ENCODE measurements at places on chromosomes 5 and 9.
A peak's percentile ranks its signal among the peaks of the same experiment; 100 is the strongest.

DNA sequence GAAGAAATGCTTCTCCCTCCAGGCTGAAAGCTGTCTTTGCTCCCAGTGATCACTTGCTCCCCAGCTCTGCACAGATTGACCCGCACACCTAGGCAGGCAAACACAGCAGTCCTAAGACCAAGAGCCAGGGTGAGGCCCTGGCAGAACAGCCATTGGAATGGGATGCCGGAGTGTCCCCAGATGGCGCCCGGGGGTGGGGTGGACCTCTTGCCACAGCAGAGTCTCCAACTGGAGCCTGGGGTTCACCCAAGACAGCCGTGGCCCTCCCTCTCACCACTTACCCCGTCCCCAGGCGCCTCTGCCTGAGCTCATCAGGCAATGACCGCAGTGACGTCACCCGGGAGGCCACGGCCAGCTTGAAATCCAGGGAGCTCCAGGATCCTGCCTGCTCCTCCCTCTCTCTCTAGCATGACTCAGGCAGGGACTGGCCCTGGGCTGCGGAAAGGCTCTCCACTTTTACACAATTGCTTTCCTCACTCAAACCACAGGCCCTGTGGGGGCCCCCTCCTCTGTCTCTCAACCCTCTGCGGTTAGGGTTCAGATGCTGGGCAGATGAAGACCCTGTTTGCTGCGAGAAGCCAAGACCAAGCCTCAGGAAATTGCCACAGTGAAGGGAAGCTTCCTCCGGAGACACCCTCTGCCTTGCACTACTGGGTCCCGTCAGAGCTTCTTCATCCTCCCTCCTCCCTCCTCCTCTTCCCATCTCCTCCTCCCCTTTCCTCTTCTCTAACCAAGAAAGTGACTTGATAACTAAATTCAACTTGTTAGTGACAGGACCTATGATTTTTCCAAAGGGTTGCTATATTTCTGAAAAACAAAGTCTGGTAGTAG lies 24.3 kb upstream of the PTGES start:
- DNase-seq: peak; percentile 10

GRCh38 chr5:152349683-152350526 lies 55.2 kb downstream of the NMUR2 start:
- no peak for DNase-seq

GRCh38 chr5:148186248-148187003 lies 16.4 kb upstream of the SPINK6 start:
- no peak for DNase-seq

DNA sequence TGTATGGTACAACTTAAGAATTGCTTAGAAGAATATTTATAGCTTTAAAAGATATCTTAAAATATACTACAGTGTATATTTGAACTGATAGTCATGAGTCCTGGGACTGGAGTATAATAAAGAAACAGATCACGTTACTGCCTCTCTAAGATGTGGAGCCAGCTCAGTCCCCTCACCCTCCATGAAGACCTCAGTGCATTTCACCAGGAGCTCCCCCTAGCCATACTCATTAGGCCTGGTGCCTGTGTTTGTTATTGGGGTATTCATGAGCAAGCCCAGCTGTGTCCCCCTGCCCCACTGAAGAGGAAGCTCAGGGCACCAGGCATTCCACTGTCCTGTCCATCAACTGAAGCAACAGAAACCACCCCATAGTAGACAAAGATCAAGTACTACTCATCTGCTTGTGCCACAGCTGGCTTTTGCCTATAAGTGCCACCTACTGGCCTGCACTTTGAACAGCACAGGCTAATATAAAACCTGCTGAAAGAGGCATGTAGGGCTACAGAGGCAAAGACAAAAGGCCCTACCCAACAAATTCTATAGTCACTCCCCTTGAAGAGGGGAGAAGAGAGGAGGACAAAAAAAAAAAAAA lies 850.2 kb upstream of the NUDT12 start:
- DNase-seq: no peak

GRCh38 chr9:131748411-131748955 lies 8.6 kb upstream of the RAPGEF1 start:
- no peak for DNase-seq

DNA sequence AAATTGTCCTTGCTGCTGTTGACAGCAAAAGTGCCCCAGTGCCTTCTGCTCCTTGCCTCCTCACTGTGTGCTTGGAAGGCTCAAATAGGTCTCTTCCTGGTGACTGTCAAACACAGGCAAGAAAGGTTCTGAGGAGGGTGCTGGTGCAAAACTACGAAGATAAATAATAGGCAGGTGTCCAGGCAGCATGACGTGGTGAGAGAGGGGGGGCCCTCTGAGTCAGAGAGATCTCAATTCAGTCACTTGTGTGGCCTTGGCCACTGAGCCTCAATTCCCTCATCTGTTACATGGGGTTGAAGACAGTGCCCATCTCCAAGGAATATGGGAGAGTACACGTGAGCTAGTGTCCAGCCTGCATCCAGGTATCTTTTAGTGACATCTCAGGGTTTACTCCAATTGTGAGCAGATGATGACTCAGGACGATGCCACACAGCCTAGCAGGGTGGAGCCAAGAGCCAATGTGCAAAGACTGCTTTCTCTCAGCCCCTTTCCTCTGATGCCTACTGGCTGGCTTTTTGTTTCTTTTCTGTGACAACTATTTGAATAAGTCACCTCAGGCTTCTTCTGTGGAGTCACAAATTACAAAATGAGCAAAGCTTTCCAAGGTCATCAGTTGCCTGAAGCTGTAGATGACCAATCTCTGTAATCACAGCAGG lies 29.7 kb upstream of the SMIM32 start:
- DNase-seq: no peak

- DNase-seq: no peak
These were observed 37.3 kb upstream of the FUBP3 start for GRCh38 chr9:130542038-130542437.

- DNase-seq: no peak
These were observed 21.9 kb upstream of the ISCA1 start for GRCh38 chr9:86304236-86304730.

DNA sequence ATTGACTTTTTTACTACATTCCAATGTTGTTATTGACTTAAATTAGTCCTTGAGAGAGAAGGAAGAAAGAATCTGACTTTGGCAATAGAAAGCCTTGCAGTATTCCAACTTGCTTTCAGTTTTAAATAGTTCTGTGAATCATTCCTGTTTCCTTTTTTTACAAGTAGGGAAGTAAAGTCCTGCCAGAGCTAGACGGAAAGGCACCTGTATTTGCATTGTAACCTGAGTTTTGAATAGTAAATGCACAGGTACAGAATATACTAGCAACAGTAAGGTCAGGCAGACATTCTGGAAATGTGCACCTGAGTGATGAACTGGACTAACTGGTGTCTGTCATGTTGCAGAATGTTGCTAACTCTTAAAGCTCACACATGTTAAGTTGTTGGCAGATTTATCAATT lies 100.9 kb downstream of the PRKACG start:
- DNase-seq: no peak

GRCh38 chr9:123679330-123679987 lies 250.5 kb downstream of the DENND1A start:
- no peak for DNase-seq

- DNase-seq: no peak
These were observed 6.2 kb downstream of the ETF1 start for GRCh38 chr5:138536665-138537315.

DNA sequence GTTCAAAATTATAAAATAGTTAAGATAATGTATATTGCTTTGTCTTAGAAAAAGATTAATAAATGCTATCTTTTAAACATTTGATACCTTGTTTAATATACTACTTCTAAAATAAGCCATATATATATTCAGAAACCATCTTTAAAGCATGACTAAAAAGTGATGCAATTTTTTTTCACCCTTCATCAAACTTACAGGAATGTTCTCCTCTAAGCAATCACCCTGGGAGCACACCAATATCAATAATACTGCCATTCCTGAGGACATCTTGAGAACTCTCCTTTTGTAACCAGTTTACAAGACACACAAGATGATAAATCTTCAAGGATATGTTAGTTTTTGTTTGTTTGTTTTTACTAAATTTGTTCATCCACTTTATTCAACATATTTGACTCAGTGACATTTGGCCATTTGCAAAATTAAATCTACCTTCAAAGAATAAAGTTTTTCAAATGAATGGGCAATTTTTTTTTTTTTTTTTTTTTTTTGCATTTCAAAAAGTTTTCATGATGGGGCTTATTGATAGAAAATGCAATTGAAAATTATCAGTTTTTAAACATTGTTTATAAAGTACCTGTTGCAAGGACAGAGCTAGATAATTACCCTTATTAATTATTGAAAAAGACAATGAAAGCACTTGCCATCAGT lies 17.2 kb downstream of the FOXD1 start:
- no peak for DNase-seq

DNA sequence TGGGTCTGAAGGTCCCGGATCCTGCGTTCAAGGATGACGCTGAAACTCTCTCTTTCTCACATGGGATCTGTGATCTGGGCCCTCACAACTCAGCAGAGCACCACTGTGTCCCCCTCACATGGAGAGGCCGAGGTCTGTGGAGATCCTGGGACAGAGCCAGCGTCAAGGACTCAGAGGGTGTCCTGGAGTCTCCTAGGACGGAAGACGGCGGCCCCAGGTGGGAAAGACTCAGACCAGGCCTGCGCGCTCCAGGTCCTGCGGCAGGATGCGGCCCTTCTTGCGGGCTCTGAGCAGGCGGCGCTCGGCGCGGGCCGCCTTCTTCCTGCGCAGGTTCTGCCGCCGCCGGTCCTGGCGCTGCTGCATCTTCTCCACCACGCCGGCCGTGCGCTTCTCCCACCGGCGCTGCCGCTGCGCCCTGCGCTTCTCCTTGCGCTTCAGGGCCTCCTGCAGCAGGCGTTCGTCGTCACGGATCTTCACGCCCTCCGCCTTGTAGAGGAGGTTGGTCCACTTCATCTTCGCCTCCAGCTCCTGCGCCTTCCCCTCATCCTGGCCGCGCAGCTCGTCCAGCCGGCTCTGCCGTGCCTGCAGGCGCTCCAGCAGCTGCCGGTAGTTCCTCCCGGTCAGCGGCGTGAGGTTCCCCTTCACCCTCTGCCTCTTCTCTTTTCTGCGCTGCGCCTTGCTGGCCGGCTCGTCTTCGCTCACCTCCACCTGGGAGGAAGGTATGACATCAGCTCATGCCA lies 4.2 kb downstream of the SURF6 start:
- no peak for DNase-seq

GRCh38 chr9:128341435-128341849 lies 1.1 kb downstream of the SLC27A4 start:
- peak; percentile 35 for DNase-seq

DNA sequence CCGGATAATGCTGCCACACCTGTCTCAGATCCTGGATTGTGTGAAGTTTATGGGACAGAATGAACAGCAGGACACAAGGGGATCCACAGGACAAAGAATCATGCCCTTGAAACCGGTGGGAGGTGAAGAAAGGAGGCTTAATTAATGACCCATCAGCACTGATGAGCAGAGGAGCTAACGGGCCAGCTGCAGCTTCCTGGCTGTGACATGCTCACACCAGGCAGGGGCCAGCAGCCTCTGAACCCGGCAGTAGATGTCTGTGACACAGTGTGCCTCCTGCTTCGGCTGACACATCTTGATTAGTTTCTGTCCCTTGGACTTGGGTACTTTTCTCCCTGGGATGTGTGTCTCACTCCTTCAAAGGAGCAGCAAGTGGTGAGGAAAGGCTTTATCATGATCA lies 328.8 kb upstream of the BRINP1 start:
- DNase-seq: no peak

- no peak for DNase-seq
These were observed 114.2 kb downstream of the RGS3 start for GRCh38 chr9:113577525-113578261.

DNA sequence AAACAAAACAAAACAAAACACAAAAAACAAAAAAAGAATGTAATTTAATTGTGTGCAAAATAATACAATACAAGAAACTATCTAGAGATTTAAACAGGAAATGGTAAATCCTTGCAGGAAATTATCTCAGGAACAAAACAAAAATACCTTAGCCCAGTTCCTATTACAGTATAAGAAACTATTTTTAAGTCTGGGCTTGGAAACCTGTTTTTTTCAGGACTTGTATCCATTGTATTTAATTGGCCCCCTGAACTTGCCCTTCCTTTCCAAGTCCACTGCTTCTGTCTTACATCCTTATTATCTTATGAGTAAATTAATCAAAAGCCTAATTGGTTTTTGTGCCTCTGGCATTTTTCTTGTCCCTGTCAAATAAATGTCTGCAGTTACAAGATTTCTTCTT lies 48.5 kb downstream of the ST8SIA4 start:
- no peak for DNase-seq

DNA sequence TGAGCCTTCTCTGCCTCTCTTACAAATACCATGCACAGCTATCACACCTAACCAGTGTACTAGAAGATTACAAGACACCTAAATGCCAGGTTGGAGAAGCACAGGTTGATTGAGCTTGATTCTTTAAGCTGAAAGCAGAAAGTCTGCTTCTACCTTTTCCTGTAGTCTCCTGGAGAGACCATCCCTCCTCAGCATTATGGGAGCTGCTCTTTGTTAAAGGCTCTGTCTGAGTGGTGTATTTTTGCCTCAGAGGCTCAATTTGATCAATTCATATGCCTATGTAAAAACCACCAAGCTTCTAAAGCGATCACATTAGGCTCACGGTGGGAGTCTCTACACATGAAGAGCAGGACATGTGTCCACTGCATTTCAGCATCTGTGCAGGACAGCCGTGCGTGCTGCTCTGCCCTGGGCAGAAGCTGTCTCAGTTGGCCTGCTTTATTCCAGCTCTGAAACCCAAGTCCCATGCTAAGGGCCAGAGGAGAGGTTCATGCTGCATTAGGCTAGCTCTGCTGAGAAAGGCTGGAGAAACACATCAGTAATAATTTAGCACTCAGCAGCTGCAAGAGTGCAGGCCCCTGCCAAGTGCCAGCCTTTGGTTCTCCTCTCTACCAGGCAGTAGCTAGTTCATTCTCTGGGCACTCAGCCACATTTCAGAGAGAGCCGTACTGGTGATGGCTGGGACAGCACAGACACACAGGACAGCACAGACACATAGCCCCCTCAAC lies 41.7 kb downstream of the TMEM167A start:
- DNase-seq: no peak

DNA sequence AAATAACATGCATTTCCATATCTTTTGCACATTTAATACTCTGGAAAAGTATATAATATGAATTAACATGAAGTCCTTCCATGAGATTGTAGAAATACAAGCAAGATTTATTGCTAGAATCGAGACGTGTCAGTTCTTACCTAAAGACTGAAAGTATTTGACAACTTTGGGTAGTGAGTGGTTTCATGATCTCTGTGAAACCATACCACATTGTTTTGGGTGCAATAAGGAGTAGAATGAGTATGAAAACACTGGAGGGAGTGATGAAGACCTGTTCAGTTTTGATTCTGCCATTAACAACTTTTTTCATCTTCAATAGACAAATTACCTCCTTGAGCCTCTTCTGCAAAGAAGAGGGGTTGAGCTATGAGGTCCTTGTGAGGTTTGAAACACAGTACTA lies 133.7 kb downstream of the NUDT12 start:
- DNase-seq: no peak

GRCh38 chr9:87725356-87725899 lies 491 bp upstream of the CTSL start:
- DNase-seq: no peak

Data from stimulated activated CD8-positive, alpha-beta memory T cell treated with anti-CD3 and anti-CD28 coated beads, Interleukin-7, amount 100 ng/mL, for 1 hour (primary cell).